Activated CD4-positive, alpha-beta T cell treated with anti-CD3 and anti-CD28 coated beads, Interleukin-2, amount 10 ng/mL, durations not matched to agents 7 days and 5 days (primary cell): ENCODE measurements at places on chromosomes 4 and X.

- DNase-seq, result no peak
These were observed 828 bp upstream of the BBS12 start for GRCh38 chr4:122731676-122732075.

- peak; percentile 98 for DNase-seq
These were observed at the start of gene EIF4E for GRCh38 chr4:98928505-98929340. EIF4E (minus strand) TSS chr4:98929133; CDS start chr4:98929112, 21 bp downstream.

DNA sequence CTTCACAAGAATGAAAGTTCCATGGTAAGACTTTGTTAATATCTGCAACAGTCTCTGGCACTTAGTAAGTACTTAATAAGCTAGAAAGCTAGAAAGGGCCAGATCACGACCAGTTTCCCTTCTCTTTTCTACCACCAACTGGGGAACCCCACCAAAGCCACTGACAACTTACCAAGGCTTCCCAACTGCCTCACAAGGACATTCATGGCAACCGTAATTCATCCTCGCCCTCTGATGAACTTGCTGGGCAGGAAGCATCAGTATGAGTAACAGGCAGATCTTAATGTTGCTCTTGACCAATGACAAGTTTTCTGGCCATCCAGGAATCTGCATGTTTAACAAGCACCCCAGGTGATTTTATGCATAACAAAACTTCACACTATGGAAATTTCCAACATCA lies 23.2 kb upstream of the ZCCHC13 start:
- no peak for DNase-seq

- DNase-seq, result peak; percentile 85
These were observed 41.7 kb downstream of the BCORL1 start for GRCh38 chrX:130024127-130024526.

DNA sequence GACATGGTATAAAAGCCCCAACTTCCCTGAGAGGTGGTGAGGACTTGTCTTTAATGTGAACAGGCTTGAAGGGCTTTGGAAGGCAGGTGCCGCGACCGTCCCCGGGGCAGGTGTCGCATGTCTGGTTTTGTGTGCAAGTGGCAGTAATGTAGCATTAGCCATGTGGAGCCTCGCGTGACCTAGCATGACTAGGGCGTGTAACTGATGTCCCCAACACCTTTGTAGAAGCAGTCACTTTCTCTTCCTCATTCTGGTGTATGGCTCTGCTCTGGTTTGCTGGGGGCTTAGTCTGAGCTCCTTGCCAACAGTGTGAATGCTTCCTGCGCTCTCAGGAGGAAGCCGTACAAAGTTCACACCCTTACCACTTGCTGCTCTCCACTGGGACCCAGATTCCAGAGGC lies 145.7 kb downstream of the AMMECR1 start:
- no peak for DNase-seq

DNA sequence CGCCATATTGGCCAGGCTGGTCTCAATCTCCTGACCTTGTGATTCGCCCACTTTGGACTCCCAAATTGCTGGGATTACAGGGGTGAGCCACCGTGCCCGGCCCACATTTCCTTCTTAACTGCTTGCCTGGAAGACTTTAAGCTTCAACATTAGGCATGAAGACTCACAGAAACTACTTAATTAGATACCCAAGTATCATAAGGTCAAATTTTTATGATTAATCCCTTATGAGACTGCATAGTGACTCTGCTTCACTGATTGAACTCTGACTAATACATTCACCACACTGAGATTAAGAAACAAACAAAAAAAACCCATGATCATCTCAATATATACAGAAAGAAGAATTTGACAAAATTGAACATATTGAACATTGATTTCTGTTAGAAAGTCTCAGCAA lies 87.4 kb upstream of the KCTD8 start:
- no peak for DNase-seq
